ENCODE measurements at places on chromosomes 4 and X.

DNA sequence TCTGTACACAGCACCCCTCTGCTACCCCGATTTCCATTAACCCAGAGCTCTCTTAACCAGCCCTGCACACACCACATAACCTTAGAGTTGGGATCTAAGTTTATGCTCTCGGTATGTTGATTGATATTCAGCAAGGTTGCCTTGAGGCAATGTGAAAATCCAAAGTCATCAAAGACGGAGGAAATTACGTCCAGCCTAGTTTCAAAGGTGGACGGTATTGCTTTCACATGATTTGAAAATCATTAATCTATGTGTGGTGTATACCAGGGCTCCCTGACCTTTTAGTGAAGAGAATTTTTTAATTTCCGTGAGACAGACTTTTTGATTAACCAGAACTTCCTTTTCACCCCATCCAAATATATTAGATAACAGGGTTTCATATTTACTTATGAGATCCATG is 272.5 kb upstream of the LCORL start:
- no peak for DNase-seq

DNA sequence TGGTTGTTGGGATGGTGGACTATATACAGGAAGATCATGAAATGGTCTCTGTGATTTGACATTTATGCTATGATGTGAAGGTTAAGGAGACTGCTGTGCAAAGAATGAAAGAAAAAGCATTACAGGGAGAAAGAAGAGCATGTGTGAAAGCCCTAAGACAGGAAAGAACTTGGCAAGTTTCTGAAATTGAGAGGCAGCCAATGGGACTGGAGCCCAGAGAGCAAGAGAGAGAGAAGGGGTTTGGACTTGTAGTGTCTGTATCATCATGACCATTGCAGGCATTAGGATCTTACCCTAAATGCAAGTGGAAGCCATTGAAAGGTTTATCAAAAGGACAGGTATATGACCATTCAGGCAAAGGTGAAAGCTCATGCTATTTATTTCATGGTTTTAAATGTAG is 147.1 kb downstream of the NAA11 start:
- DNase-seq: no peak

- DNase-seq: no peak
These were observed 154.0 kb downstream of the TMEM47 start for GRCh38 chrX:34503119-34503518.

DNA sequence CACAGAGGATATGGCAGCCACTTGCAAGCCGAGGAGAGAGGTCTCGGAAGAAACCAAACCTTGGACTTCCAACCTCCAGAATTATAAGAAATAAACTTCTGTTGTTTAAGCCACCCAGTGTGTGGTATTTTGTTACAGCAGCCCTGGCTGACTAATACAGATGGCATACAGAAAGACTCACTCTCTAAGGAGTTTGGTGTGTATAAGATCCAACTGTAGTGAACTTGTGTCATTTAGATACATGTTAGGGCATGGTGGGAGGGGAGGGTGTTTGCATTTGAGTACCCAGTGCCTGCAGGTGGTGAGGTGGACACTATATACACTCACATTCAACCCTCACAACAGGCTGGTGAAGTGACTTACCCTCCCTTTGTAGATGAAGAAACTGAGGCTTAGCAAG is 233.2 kb upstream of the KLF3 start:
- DNase-seq: no peak

GRCh38 chr4:53378171-53378482 is 686 bp downstream of the FIP1L1 start:
- DNase-seq: no peak

GRCh38 chr4:10045481-10045880 is 24.2 kb upstream of the SLC2A9 start:
- DNase-seq: no peak

- no peak for DNase-seq
These were observed 82.0 kb downstream of the DCTD start for GRCh38 chr4:182835006-182835740.

DNA sequence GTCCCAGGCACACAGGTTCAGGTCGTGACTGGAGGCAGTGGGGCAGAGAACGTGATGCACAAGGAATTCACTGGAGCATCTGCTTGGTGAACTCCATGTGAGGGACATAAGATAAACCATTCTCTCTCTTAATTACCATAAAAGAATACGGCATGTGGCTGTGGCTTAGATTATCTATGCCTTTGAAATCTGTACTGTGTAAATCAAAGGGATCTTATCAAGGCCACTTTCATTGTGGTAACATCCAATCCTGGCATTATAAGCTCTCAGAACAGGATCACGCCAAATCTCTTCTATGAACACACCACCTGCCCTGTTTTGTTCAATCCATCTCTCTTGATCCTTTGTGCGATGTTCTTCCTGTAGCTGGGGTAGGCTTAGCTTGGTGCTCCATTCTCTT is 192.3 kb downstream of the SPATA18 start:
- no peak for DNase-seq

GRCh38 chr4:184815046-184815877 is 10.5 kb downstream of the ACSL1 start:
- DNase-seq: no peak

DNA sequence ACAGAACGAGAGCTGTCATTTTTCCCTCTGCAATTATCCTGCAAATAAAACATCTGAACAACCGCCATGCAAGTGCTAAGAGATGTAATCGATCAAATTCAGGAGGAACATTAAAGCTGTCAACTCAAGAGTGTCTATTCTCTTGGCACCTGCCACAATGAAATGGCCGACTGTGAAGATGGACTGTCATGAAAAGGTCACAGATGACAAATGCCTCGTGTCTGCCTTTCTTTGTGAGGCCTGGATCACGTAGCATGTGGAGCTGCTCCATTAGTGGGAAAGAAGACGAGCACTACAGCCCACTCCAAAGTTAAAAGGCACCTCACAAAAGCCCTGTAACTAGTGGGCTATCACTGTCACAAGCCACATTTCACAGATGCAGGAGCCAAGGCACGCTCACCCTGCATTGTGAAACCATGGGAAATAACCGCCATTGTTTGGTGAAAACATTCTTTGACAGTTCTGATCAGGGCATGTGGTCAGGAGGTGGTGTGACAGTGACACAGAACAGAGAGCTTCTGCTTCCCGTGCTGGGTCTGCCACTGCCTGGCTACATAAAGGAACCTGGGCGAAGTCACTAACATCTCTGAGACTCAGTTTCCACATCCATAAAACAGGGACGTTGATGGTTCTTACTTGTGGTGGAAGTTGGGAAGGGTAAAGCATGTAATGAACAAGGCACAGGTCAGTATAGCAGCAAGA is 98.9 kb downstream of the EVC2 start:
- DNase-seq: no peak

- no peak for DNase-seq
These were observed 79.0 kb downstream of the KLHL8 start for GRCh38 chr4:87141428-87141827.

DNA sequence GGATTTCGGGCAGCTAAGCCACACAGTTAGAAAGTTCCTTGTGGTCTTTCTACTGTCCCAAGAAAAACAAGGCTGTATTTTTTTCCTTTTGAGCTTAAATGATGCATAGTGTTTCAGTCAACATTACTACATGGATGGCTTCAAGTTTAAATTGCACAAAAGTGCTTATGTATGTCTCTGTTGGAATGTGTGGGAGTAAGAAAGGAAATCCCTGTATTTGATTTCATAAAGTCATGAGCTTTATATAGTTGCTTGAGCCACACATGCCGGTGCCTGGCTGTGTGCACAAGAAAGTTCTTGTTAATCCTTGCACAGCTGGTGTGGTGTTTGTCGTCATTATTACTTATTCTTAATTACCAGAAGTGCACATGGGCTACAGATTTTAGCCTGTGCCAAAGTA is 262.2 kb downstream of the ARHGAP10 start:
- no peak for DNase-seq

GRCh38 chr4:155011163-155011780 is 197.2 kb upstream of the NPY2R start:
- DNase-seq: no peak

DNA sequence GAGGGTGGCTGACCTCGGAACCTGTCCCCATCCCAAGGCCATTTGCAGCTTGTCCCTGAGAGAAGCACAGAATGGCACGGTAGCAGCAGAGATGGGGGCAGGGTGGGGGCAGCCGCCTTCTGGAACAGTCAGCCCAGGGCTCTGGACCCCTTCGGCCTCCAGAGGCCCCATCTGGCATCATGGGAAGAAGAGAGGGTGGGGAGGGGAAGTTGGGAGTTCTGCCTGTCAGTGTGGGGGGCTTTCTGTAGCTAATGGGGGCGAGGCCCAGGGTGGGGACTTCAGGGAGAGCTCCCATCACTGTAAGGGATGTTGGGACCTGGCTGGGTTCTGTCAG is 62.9 kb upstream of the ADRA2C start:
- no peak for DNase-seq

DNA sequence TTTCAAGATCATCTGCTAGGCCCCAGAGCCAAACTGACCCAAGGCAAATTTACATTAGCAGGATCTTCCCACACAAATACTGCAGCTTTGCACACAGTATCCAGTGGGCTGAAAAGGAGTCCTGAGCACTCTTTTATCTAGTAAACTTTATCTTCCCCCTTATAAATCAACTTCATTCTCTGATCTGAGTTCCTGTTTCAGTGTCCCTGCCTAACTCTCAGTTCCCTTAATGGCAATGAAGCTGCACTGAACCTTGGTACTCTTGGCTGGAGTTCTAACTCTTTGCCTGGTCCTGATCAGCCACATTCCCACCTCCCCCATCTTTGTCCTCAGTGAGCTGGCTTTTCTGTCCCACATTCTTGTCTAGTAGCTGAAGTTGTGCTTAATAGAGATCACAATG is 37.4 kb downstream of the EDA2R start:
- DNase-seq: no peak

GRCh38 chr4:122898370-122899150 is 23.8 kb downstream of the NUDT6 start:
- DNase-seq: no peak

- DNase-seq: no peak
These were observed 495.2 kb downstream of the INPP4B start for GRCh38 chr4:142350871-142351270.

GRCh38 chr4:173138624-173139023 is 30.0 kb upstream of the GALNT7 start:
- no peak for DNase-seq

DNA sequence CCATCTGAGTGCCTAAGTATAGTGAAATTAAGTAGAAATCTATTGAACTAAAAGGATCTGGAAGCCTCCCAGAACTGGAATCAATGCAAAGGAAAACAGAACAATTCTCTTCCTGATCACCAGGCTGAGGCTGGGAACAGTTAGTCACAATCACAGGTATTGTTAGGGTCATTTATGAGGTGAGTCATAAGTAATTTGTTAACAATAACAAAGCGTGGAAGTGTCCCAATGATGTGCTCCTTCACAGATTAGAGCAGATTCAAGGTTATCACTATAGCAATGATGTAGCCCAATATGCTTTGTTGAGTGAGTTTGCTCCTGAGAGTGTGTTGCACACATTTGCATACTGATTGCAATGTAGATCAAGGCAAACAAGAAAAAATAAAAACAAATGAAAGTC is 228.1 kb downstream of the ZNF674 start:
- DNase-seq: no peak

GRCh38 chrX:23202326-23202725 is 132.3 kb upstream of the PTCHD1 start:
- DNase-seq: no peak

DNA sequence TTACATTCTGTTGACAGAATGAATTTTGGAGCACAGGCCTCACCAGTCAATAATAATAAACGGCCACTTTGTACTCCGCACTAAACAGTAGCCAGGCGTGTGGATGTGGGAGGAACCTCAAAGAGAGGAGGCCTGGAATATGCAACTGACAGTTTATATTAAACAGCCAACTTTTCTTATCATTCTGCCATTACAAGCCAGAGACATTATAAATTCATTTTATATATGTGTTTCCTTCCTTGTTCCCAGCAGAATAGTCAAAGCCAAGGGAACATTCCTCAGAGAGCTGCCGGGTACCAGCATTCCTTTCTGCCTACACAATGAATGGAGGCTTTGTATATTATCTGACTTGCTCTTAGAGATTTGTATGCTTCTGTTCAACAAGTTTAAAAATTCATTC is 436.5 kb upstream of the FTHL17 start:
- DNase-seq: no peak

GRCh38 chrX:19373351-19373891 is 29.7 kb downstream of the PDHA1 start:
- no peak for DNase-seq

- no peak for DNase-seq
These were observed 230.0 kb downstream of the HS3ST1 start for GRCh38 chr4:11198516-11199305.

DNA sequence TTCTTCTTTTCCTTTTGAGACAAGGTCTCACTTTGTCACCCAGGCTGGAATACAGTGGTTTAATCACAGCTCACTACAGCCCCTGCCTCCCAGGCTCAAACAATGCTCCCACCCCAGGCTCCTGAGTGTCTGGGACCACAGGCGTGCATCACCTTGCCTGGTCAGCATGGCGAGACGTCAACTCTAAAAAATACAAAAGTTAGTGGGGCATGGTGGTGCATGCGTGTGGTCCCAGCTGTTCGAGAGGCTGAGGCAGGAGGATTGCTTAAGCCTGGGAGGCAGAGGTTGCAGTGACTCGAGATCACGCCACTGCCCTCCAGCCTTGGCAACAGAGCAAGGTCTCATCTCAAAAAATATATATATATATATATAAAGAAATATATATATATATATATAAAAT is 242.4 kb downstream of the SHOX start:
- no peak for DNase-seq

- no peak for DNase-seq
These were observed 103.6 kb downstream of the RAPGEF2 start for GRCh38 chr4:159206427-159206871.

- peak; percentile 36 for DNase-seq
These were observed 93.9 kb downstream of the NXF2B start for GRCh38 chrX:102345916-102346315.

- no peak for DNase-seq
These were observed 146.6 kb upstream of the PBDC1 start for GRCh38 chrX:76026292-76026691.

GRCh38 chrX:46587158-46587557 is 13.6 kb downstream of the CHST7 start:
- no peak for DNase-seq

GRCh38 chr4:40612831-40613230 is 16.8 kb downstream of the RBM47 start:
- no peak for DNase-seq

DNA sequence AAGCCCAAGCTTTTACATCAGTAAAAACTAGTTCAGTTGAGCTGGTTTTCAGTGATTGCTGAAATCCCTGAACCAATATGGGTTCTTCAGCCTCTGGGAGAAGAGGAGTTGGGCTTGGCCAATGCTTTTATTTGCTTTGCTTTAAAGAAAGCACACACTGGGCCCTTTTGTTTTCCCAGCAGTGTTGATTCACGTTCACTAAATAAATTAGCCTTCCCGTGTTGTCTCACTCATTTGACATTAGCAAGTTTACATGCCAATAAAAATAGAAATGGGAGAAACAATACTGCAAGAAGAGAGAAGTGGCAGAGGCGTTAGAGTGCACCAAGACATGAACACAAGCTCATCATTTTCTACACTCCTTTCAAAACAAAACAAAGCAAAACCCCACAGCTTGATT is 136.2 kb downstream of the SHROOM3 start:
- DNase-seq: no peak
